Stimulated activated CD4-positive, alpha-beta T cell treated with anti-CD3 and anti-CD28 coated beads, Interleukin-4, amount 100 ng/mL, for 24 hours (primary cell): ENCODE measurements at places on chromosomes 4 and X.

DNA sequence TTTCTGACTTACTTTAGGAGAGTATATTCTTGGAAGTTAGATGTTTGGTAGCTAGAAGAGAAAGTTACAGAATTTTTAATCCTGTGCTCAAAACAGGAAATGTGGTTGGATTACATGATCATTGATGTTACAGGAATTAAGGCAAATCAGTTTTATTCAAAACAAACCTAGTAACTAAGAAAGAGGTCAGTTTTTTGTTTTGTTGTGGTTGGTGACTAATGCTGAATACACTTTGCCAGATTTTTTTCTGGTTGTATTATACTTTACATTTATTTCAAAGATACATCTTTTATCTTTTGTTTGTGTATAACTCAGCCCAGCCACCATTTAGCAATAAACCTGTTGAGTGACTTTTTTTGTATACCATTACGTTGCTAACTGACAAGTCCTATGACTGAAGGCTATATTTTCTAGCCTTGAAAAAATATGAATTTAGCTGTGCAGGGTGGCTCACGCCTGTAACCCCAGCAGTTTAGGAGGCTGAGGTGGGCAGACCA, 116.7 kb downstream of the KLHL8 start:
- no peak for DNase-seq

GRCh38 chr4:15149839-15150592, 147.7 kb downstream of the CPEB2 start:
- DNase-seq: no peak

DNA sequence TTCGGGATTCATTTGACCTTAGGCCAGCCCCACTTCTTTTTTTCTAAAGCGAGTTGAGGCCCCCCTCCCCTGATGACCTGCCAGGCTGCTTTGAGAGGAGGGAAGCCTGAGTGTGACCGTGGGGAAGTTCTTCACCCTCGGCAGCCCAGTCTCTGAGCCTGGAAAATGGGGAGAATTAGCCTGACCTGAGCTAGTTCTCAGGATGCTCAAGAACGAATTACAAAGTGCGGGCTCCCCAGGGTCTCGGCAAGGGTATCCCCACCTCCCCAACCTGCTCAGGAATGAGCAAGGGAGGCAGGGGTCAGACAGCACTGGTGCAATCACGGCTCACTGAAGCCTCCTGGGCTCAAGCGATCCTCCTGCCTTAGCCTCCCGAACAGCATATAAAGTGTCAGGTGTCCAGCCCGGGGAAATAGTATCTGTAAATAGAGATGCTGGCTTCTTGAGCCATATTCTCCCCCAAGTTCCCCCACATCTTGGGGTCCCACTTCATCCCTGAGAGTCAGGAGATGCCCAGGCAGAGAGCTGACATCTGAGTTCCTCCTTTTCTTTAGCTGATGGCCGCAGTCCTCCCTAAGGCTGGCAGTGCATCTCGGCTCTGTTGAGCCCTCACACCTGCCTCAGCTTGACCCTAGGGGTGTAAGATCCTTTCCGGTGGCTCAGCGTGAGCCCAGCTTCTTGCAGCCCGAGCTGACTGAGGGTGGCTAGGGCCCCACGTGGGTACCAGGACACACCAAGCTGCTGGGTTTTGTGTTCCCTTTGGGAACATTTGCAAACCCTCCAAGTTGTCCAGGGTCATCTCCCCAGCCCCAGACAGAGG, 1.6 kb downstream of the DUSP9 start:
- DNase-seq: no peak

DNA sequence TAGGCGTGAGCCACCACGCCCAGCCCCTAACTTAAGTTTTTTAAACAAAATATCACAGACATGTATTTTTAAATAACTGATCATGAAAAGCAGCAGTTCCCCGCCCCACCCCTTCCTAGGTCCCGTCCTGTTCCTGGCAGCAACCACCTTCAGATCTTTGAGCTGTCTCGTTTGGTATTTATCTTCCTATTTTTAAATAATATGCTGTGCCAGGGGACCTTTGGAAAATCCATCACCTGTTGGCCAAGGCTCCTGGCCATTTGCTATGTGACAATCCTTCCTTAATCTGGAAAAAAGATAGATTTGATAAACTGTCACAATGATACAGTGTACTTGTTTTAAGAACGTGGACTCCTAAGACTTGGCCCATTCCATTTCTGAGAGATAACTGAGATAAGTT, 10.7 kb downstream of the GATB start:
- no peak for DNase-seq

- peak; percentile 26 for DNase-seq
Measured at GRCh38 chr4:69760455-69760854, at the start of gene SULT1B1. SULT1B1 (minus strand) TSS chr4:69760620; CDS start chr4:69755217, 5,403 bp downstream.

GRCh38 chr4:20592663-20593062, 107.6 kb upstream of the PACRGL start:
- no peak for DNase-seq

DNA sequence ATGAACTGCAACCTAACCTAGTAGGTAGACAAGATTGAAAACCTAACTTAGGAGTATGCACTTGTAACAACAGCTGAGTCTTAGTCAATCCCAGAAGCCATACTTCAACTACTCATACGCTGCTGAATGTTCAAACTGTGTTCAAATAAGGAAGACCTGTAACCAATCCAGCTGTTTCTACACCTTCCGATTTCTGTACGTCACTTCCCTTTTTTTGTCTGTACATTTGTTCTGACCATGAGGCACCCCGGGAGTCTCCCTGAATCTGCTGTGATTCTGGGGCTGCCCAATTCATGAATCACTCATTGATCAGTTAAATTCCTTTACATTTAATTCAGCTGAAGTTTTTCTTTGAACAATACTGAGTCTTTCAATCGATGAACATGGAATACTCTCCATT, 89.5 kb downstream of the BMP3 start:
- DNase-seq: no peak

- no peak for DNase-seq
Measured at GRCh38 chr4:28682847-28683246, 1822.2 kb downstream of the STIM2 start.

GRCh38 chrX:30161043-30161442, 54.3 kb upstream of the MAGEB2 start:
- DNase-seq: no peak

DNA sequence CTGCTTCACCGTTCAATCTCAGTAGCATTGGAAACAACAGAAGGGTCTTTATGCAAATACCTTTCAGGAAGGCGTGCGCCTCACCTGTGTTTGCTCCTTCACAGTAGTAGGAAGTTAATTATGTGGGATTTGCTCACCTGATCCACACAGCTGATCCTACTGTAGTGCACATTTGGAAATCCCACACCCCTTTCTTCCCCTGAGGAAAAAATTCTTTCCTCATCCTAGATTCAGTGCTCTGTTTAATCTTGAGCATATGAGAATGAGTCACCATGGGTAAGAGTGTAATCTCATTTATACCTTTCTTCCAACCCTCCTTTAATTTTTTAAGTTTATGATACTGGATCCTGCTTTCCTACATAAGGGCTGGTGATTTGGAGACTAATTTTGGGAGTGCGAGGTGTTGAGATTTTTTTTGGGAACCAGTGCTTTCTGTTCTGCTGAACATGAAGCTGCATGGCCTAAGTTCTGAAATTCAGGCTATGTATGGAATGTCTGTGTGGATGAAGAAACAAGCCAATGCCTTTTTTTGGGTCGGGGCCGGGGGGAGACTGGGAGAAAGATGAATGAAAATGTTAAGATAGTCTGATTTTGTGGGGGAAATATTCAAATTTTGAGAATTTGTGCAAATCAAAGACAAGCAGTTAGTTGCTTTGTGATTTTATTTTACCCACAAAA, 19.0 kb downstream of the GAB1 start:
- DNase-seq: no peak

DNA sequence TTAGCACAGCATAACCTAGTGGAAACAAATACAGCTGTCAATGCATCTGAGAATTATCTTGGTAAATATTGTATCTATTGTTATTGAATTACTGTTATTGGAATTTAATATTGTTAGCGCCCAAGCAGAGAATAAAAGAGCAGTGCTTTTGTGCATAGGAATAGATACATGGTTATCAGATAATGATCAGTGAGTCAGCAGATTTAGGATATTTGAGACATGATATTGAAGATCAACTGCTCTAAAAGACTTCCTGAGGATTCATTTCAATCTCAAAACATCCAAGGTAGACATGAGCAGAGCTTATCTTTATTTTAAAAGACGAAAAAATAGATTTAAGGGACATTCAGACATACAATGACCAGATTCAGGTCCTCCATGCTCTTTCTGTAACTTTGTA, 10.6 kb upstream of the H2AZ1 start:
- DNase-seq: no peak

- no peak for DNase-seq
Measured at GRCh38 chrX:38985375-38985774, 184.1 kb downstream of the MID1IP1 start.

GRCh38 chr4:130210864-130211263, 1114.9 kb downstream of the C4orf33 start:
- DNase-seq: no peak

GRCh38 chr4:87353592-87353991, 30.9 kb upstream of the HSD17B13 start:
- DNase-seq: peak; percentile 14

DNA sequence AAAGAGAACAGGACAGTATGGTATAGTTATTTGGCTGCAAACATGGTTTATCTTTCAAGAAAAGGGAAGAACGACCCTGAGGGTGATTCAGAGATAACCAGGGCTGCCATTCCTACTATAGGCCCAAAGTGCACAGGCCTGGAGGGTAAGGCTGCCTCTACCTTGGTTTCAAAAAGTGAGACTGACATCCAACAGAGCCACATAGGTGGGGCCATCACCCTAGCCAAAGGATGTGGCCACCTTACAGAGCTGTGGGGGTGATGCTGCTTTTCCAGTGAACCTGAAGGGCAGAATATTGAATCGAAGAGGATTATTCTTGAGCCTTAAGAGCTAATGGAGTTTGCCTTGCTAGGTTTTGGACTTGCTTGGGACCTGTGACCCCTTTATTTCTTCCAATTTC, 15.7 kb downstream of the SH2D1A start:
- no peak for DNase-seq

GRCh38 chr4:6984612-6985425, 58.4 kb upstream of the TADA2B start:
- DNase-seq: no peak

- DNase-seq: no peak
Measured at GRCh38 chr4:134936014-134936413, 734.4 kb upstream of the PABPC4L start.
